Activated naive CD8-positive, alpha-beta T cell treated with anti-CD3 and anti-CD28 coated beads, Interleukin-2, amount 10 ng/mL, durations not matched to agents 7 days and 5 days (primary cell): ENCODE measurements at places on chromosomes 1 and 21. TPM values are rescaled to one million over a fixed set of nuclear protein-coding genes. Genes with fewer than 3 reads are reported as not detected.

Gene S100A1
- total RNA-seq: not detected

Gene DRAXIN
- 4.1 TPM for total RNA-seq

Gene SYF2
- total RNA-seq: 50.1 TPM

Gene ZNF670
- 1.5 TPM for total RNA-seq

Gene SRGAP2
- total RNA-seq: 79.7 TPM

DNA sequence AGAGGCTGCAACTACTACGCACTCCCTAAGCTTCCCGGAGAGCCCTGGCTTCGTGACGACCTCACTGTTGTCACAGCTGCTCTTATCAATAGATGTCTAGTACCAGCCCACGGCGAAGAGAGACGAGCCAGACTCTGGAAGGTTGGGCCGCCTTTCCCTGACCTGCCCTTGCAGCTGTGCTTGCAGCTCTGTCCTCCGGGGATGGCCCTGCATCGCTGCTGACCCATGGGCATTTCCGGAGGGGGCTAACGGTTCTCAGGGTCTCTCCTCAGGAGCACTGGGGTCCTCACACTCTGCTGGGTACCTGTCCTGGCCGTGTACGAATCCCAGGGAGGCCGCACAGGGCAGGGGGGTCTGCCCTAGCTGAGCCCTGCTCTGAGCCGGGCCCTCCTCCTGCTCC is 93.8 kb upstream of the COL6A1 start:
- DNase-seq: no peak

GRCh38 chr1:158527190-158527815 is 26.9 kb downstream of the OR6Y1 start:
- DNase-seq: no peak

DNA sequence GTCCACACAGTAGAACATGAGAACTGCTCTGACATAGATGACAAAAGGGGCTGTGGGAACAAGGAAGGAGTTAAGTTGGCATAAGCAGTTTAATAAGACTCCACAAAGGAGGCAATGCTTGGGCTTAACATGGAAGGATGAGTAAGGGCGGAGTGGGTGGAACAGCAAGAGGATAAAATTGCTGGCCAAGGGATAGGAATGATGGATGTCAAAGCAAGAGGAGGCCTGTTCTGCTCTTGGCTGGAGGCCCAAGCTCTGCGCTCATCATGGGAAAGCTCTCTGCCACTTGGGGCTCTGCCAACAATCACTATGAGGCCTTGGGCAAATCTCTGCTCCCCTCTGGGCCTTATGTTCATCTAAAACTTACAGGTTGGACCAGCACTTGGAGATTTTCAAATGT is 98.3 kb upstream of the CAMK1G start:
- DNase-seq: no peak

DNA sequence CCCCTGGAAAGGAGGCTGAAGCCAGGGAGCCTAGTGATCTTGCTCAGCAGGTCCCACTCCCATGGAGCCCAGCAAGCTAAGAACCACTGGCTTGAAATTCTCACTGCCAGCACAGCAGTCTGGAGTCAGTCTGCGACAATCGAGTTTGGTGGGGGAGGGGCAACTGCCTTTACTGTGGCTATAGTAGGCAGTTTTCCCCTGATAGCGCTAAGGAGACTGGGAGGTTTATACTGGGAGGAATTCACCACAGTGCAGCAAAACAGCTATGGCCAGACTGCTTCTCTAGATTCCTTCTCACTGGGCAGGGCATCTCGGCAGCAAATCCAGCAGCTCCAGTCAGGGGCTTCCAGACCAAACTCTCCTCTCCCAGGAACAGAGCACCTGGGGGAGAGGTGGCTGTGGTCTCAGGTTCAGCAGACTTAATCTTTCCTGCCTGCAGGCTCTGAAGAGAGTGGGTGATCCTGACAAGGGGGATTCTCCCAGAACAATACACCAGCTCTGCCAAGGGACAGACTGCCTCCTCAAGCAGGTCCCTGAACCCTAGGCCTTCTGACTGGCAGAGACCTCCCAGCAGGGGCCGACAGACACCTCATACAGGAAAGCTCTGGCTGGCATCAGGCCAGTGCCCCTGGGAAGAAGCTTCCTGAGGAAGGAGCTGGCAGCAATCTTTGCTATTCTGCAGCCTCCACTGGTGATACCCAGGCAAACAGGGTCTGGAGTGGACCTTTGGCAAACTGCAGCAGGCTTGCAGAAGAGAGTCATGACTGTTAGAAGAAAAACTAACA is 548.5 kb upstream of the NEGR1 start:
- DNase-seq: no peak

DNA sequence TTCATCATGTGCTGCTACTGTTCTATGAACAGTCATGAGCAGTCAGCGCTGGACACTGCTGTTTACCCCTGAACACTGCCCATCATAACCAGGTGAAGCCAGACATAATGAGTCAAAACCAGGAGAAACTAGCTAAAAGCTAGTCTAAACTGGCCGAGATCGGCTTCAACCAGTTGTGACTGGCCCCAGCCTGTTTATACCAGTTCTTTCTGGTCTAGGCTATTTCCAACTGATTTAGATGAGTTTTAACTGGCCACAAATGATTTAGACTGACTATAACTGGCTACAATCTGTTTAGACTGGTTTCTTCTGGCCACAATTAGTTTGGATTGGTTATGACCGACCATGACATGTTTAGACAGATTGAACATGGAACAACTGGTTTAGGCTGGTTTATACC is 348.3 kb upstream of the CAMK1G start:
- no peak for DNase-seq

DNA sequence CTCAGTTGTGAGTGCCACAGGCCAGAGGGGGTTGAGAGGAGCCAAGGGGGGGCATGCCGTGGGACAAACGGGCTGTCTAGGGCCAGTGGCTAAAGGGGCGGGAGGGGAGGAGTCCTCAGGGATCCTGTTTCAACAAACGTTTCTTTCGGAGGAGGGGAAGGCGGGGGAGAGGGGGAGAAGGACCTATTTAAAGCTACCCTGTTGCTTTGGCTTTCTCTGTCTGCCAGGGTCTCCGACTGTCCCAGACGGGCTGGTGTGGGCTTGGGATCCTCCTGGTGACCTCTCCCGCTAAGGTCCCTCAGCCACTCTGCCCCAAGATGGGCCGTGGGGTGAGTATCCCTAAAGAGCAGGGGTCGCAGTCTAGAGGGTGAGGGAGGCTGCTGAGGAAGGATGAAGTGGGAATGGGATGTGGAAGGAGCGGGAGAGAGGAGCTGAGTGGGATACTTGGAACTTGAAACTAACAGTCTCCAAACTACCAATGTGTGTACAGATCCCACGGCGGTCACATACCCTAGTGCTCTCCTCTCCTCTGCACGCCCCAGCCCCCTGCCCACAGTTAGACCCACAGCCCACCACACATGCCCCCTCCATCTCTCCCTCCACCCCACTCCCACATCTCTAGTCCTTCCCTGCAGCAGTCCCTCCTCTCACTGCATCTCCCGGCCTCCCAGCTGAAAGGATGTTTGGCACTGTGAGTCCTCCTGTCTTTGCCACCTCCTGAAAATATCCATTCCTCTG is at the start of gene ATP1A2:
Gene ATP1A2 (plus strand): TSS at position 215 of the 738 bp plus-strand sequence. CDS start 103 bp downstream, at position 318.
- no peak for DNase-seq

DNA sequence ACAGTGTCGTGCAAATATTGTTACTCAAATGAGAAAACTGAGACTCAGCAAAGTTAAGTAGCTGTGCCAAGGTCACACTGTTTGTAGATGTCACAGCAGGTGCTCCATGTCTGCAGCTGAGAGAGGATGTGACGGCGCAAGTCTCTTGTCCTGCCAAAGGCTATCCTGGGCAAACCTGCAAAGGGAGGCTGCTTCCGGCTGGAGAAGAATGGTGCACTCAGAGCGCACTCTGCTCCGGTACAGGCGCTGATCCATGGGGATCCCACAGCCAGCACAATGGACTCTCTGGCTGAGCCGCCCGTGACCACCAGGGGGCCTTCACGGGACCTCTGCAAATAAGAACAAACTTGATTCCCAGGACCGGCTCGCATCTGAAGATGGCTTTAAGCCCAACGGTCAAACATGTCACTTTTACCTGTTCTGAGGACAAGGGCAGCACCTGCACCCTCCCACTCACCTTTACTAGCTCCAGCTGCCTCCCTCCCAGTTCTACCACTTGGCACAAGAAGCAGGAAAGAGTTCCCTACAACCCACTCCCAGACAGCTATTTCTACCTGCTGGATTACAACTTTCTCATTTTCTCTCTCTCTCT is 21.9 kb downstream of the RD3 start:
- DNase-seq: peak; percentile 56

DNA sequence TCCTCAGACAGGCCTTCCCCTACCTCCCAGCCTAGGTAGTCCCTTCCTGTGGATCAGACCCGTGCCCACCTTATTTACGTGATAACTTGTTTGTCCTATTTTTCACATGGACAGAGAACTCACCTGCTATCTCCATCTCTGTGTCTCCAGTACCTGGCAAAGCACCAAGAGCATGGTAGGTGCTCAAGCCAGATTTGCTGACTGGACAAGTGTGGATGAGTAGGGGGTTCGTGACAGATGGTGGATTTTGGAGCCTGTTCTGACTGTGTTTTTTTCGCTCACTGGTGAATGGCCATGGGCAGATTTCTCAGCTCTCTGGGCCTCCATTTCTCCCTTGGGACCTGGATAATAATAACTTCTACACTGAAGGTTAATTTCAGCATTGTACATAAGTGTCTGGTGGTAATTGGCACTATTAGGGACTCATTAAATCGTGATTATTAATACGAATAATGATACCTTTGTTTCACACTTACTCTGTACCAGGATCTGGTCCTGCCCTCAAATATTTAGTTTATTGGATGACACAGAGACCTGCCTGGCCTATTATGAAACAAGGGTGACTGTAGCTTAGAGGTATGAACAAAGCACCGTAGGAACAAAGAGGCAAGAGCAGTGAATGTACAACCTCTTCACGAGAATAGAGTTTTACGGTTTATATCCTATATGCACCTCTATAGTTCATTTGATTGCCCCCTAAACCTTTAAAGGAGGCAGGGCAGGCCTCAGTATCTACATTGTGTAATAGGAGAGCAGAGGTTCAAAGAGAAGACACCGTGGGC is 24.5 kb upstream of the SLC26A9 start:
- DNase-seq: no peak
